A549 treated with CORT108297 at 1 μM for 4 hours (cell line): ENCODE measurements at places on chromosomes 4 and X. TPM values are rescaled to one million over a fixed set of nuclear protein-coding genes. Genes with fewer than 3 reads are reported as not detected.

The SMAD1 gene
- 9.0 to 13.8 TPM (median 10.3 TPM) in 5 replicates for total RNA-seq

The MSX1 gene
- total RNA-seq, result 5.6 to 11.8 TPM (median 9.9 TPM) in 5 replicates

The CTAG1B gene
- total RNA-seq, result not detected in 5 replicates

The DNAAF6 gene
- total RNA-seq, result not detected in 5 replicates

The MAP7D2 gene
- 5.2 to 6.4 TPM (median 6.0 TPM) in 5 replicates for total RNA-seq

The GPR119 gene
- not detected in 5 replicates for total RNA-seq

The CENPVL3 gene
- total RNA-seq, result 0.06 to 0.20 TPM (median 0.15 TPM) in 5 replicates

The OPHN1 gene
- 1.2 to 2.2 TPM (median 1.7 TPM) in 5 replicates for total RNA-seq

The NEUROG2 gene
- total RNA-seq, result not detected in 5 replicates

The MAML3 gene
- 10.1 to 14.1 TPM (median 12.5 TPM) in 5 replicates for total RNA-seq

The MAGEC1 gene
- 0.02 to 0.03 TPM (median 0.03 TPM) in 3 of 5 replicates, not detected in the others for total RNA-seq

The FHDC1 gene
- total RNA-seq, result 0.35 to 0.54 TPM (median 0.44 TPM) in 5 replicates

The TCEAL9 gene
- 82.9 to 166 TPM (median 88.1 TPM) in 5 replicates for total RNA-seq

The MAGEA6 gene
- total RNA-seq, result 10.5 to 13.7 TPM (median 12.9 TPM) in 5 replicates

The PRDM8 gene
- 0.14 to 0.46 TPM (median 0.29 TPM) in 5 replicates for total RNA-seq

The UCP1 gene
- 0.07 TPM in 1 of 5 replicates, not detected in the others for total RNA-seq

The SLC10A4 gene
- total RNA-seq, result 4.7 to 8.0 TPM (median 7.8 TPM) in 5 replicates

The TMSB15A gene
- 0.40 to 1.4 TPM (median 0.73 TPM) in 5 replicates for total RNA-seq

The BANK1 gene
- total RNA-seq, result 0.69 to 0.82 TPM (median 0.73 TPM) in 5 replicates

The PDZD4 gene
- 2.2 to 4.3 TPM (median 3.6 TPM) in 5 replicates for total RNA-seq

The GUF1 gene
- total RNA-seq, result 9.2 to 10.3 TPM (median 9.3 TPM) in 5 replicates

The GYPA gene
- total RNA-seq, result not detected in 5 replicates

The GPR78 gene
- total RNA-seq, result 0.04 to 0.17 TPM (median 0.05 TPM) in 3 of 5 replicates, not detected in the others

The ZFP42 gene
- total RNA-seq, result 0.03 to 0.04 TPM in 2 of 5 replicates, not detected in the others

The FATE1 gene
- total RNA-seq, result not detected in 5 replicates

The ZFYVE28 gene
- 1.9 to 2.7 TPM (median 2.4 TPM) in 5 replicates for total RNA-seq

The MAGEB18 gene
- total RNA-seq, result not detected in 5 replicates

The YY2 gene
- total RNA-seq, result 2.3 to 2.8 TPM (median 2.4 TPM) in 5 replicates

The SSX2 gene
- not detected in 5 replicates for total RNA-seq

The HS6ST2 gene
- total RNA-seq, result 0.02 to 0.06 TPM (median 0.03 TPM) in 5 replicates

The CSN1S1 gene
- not detected in 5 replicates for total RNA-seq

The FAM47E gene
- total RNA-seq, result 0.12 to 0.22 TPM (median 0.18 TPM) in 5 replicates

The NR3C2 gene
- total RNA-seq, result 0.01 TPM in 1 of 5 replicates, not detected in the others

The GRPR gene
- 0.03 to 0.13 TPM (median 0.06 TPM) in 5 replicates for total RNA-seq

The SLC4A4 gene
- 1.3 to 2.5 TPM (median 1.9 TPM) in 5 replicates for total RNA-seq

The IQSEC2 gene
- 32.6 to 44.7 TPM (median 40.2 TPM) in 5 replicates for total RNA-seq

The PNMA3 gene
- total RNA-seq, result 0.15 to 0.23 TPM (median 0.19 TPM) in 5 replicates

The TEX13C gene
- 0.02 TPM in 1 of 5 replicates, not detected in the others for total RNA-seq

The TIGD4 gene
- 0.12 to 0.39 TPM (median 0.23 TPM) in 5 replicates for total RNA-seq

The KLHL13 gene
- total RNA-seq, result 0.21 to 0.31 TPM (median 0.23 TPM) in 5 replicates

The MAGEA10 gene
- 0.05 to 0.13 TPM (median 0.08 TPM) in 4 of 5 replicates, not detected in the other for total RNA-seq

The METTL14 gene
- 10.7 to 17.8 TPM (median 16.2 TPM) in 5 replicates for total RNA-seq

The NSG1 gene
- 1.7 to 2.5 TPM (median 2.2 TPM) in 5 replicates for total RNA-seq
